Hematopoietic multipotent progenitor cell treated with erythropoietin and hydrocortisone succinate and interleukin-3 and kit ligand, for 6 days (in vitro differentiated cells): ENCODE measurements at places on chromosomes 3 and 15.

DNA sequence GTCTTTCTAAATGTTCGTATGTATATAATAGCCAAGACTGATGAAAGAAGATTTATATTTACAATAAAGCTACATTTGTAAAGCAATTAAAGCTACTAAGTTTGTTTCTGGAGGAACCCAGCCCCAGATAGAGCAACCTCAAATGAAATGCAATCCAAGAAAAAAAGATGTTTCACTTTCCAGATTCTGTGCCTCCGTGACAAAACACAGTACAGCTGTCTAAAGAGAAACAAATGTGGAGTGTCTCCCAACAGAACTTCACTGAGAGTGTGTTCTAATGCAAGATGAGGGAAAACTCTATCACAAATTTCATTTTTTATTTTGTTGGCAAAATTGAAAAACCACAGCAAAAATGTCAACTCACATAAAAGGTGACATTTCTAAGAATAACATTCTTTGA lies 317.0 kb downstream of the OCA2 start:
- no peak for DNase-seq

DNA sequence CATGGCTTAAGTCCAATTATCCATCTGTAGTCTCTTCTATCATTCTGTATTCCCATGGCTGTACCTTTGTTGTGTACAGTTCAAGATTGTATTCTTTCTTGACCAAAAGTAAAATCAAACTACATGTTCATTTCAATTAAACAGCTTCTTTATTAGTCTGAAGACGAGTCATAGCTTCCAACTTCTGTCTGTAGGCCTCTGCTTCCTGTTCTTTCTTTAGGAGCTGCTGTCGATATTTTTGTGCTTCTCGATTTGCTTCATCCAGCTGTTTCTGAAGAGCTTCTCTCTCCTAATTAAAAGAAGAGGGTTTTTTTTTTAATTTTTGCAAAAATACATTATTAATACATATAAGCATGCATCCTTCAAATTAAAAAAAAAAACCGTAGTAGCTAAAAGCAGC lies 13.0 kb upstream of the HDC start:
- no peak for DNase-seq

GRCh38 chr3:183438735-183439134 lies 10.3 kb upstream of the MCF2L2 start:
- peak; percentile 62 for DNase-seq

- no peak for DNase-seq
Observed at GRCh38 chr3:56889131-56889530, 87.4 kb upstream of the ARHGEF3 start.

DNA sequence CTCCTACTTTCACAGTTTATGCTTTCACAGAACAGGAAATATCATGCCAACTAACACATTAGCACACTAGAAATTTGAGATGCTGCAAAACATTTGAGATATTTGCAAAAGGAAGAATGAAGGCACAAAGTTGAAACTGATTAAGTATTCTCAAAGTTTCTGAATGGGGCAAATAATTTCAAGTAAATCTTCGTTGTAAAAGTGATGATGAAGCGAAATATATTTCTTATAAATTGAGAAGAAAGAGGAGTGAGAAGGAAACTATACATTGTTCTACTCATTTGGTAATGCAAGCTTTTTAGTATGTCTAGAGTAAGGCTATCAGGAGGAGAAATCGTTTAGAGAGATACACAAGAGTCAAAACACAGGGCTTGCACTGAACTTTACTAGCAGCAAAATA lies 24.3 kb upstream of the LSAMP start:
- DNase-seq = no peak

GRCh38 chr3:178597371-178597770 lies 61.1 kb downstream of the KCNMB2 start:
- DNase-seq = no peak

- no peak for DNase-seq
Observed at GRCh38 chr3:181948286-181948685, 236.6 kb downstream of the SOX2 start.

GRCh38 chr15:101523560-101523940 lies 34.0 kb upstream of the PCSK6 start:
- DNase-seq = no peak

DNA sequence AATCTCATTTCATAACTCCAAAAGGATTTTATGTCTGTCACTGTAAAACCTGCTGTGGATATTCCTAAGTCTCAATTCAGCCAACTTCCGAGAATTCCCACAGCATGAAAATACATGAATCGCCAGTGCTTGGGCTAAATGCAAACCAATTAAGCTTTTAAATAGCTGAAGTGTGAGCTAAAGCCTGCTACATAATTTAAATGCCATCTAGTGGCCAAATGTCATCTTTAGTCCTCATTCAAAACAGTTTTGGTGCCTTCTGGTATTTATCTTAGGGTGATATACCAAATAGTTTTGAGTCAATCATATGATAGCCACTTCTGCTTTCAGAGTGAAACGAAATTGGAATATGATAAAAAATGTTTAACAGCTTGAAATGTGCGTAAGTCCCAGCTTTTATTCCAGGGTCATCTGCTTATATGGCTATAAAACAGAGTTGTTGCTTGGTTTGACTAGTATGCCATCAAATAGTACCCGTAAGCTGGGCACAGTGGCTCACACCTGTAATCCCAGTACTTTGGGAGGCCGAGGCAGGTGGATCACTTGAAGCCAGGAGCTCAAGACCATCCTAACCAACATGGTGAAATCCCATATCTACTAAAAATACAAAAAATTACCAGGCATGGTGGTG lies 41.8 kb upstream of the CCNL1 start:
- peak; percentile 85 for DNase-seq

GRCh38 chr3:30986551-30986950 lies 92.1 kb upstream of the GADL1 start:
- DNase-seq = no peak

GRCh38 chr15:93085692-93086091 lies 3.3 kb downstream of the RGMA start:
- no peak for DNase-seq

GRCh38 chr3:125266971-125267370 lies 54.4 kb upstream of the SLC12A8 start:
- DNase-seq = no peak

DNA sequence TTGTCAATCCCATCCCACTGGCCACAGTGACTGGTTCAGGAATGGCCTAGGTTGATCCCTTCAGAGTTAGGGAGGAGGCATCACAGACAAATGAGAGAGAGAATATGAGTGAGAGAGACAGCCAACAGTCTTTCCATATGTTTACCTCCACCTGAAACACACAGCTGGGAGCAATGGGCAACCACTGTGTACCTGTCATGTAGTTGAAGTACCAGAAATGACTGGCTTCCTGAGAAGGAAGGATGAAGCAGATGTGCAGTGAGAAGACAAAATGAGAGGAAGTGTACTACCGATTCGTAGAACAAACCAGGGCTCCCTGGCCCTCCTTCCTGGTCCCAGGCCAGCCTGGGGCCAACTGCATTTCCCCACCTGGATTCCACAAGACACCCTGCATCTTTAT lies 27.4 kb downstream of the SRGAP3 start:
- DNase-seq = no peak

GRCh38 chr15:91104111-91104510 lies 4.1 kb downstream of the SV2B start:
- no peak for DNase-seq

DNA sequence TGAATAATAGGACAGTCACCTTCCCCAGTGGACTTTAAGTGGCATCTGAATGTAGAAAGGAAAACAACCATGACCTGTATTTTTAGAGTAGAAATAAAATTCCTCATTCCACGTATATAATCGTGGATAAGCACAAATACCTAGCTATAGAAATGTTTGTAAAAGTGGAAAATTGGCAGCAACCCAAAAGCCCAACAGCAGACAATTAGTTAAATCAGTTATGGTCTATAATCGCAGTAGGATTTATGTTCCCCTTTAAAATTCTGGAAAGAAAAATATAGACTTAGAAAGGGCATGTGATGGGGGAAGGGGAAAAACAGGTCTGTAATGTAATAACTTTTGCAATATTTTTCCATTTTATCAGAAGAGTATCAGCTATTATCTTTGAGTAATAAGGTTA lies 241.9 kb upstream of the ST8SIA2 start:
- DNase-seq = no peak

- DNase-seq = no peak
Observed at GRCh38 chr3:97960993-97961766, 11.1 kb downstream of the RIOX2 start.

DNA sequence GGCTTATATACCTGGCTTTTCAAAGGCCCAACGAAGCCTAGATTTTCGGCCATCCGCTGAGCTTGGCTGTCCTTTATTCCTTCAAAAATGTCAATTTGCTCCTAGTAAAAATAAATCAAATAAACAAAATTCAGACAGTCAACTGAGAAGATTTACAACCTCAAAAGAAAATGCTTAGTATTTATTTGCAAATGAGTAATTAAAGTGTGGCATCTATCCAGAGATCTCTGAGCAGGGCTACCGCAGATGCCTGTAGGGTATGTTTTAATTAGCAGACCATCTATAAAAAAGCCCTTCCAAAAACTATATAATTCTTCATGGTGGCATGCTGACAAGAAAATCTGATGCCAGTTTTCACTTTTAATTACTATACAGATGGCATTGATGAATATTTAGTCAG lies 136.2 kb downstream of the SUCLG2 start:
- DNase-seq = no peak

GRCh38 chr15:27845535-27846369 lies 253.4 kb downstream of the OCA2 start:
- DNase-seq = no peak

- no peak for DNase-seq
Observed at GRCh38 chr15:61404567-61404966, 175.5 kb upstream of the RORA start.

DNA sequence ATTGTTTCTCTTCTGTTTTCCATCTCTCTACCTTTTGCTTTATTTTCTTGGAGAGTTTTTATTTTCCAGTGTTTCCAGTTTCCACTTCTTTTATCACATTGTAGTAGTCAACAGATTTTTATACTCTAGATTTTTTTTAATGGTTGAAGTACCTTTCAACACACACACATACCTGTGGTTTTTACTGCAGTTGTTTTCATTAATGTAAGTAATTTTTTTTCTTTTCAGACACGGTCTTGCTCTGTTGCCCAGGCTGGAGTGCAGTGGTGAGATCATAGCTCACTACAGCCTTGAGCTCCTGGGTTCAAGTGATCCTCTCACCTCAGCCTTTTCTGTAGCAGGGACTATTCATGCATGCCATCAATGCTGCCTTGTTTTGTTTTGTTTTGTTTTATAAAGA lies 472.5 kb upstream of the SGO1 start:
- no peak for DNase-seq

- DNase-seq = no peak
Observed at GRCh38 chr3:143627336-143627735, 220.9 kb downstream of the SLC9A9 start.

GRCh38 chr3:119294696-119295671 lies 801 bp downstream of the ARHGAP31 start:
- peak; percentile 57 for DNase-seq

DNA sequence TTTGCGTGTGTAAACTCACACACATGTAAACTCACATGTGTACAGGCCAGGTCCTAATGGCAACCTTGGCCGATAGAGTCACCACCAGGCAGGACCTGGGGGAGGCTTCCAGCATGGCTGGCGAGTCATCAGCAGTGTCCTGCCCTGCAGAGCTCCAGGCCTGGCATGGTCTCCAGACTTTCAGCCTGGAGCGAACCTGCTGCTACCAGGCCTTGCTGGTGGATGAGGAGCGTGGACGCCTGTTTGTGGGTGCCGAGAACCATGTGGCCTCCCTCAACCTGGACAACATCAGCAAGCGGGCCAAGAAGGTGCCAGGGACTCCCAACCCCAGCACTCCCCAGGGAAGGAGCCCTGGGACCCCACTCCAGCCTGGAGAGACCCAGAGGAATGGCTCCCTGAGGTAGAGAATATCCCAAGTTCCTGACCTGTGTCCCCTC lies 1.0 kb downstream of the SEMA3B start:
- DNase-seq = no peak

- no peak for DNase-seq
Observed at GRCh38 chr3:46994801-46995731, 15.6 kb downstream of the NBEAL2 start.

DNA sequence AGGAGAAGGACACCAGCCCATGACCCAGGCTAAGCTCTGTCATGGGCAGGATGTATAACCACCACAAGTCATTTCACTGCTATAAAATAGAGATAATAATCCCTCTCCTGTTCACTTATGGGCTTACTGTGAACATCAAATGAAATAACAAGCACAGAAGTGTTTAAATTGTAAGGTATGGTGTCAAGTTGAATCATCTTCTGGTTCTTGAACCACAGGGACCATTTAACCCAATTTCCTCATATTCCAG lies 44.3 kb upstream of the TLE3 start:
- DNase-seq = no peak

- no peak for DNase-seq
Observed at GRCh38 chr3:71339049-71339448, 244.5 kb downstream of the FOXP1 start.

DNA sequence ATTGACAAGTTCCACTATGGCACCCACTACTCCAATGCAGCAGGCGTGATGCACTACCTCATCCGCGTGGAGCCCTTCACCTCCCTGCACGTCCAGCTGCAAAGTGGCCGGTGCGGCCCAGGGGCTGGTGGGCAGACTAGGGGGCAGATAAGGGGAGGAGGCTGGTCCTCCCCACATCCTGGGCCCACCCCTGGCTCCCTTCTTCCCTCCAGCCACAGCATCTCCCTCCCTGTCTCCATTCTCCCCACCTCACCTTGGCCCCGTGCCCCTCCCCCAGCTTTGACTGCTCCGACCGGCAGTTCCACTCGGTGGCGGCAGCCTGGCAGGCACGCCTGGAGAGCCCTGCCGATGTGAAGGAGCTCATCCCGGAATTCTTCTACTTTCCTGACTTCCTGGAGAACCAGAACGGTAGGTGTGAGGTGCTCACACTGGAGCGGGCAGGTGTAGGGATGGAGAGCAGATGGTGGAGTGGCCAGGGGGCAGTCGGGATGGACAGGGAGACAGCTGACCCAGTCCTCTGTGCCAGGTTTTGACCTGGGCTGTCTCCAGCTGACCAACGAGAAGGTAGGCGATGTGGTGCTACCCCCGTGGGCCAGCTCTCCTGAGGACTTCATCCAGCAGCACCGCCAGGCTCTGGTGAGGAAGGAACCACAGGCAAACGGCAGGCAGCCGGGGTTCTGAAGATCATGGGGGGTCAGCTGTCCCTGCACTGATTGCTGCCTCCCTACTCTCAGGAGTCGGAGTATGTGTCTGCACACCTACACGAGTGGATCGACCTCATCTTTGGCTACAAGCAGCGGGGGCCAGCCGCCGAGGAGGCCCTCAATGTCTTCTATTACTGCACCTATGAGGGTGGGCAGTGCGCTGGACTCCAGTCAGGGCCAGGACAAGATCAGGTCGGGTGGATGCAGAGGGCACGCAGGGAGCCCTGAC lies 26.0 kb downstream of the NBEAL2 start:
- no peak for DNase-seq
